HCT116 (cell line): ENCODE measurements at places on chromosomes 7 and 10.

DNA sequence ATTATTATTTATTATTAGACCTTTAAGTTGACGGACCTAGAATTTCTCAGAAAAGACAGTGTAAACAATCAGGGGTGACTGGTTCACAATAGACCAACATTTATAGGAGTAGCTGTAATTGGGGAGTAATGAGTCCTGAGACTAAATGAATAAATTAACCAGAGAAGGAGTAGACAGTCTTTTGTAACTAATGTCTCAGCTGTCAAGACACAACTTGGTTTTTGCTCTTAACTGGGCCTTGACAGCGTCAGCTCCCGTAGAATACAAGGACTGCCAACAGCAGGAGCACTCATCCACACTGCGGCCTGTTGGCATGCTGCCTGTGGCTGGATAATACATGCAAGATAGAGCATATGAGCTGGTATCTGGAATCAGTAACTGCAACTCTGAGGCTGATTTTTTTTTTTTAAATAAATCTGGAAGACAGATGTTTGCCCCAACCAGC is 123.9 kb downstream of the CACNA2D1 start:
- H3K4me3 ChIP-seq, result no peak overlapping the region
- DNase-seq, result no peak
- no peaks in the 10 kb centered on the region for H3K27me3 ChIP-seq
- H3K36me3 ChIP-seq, result no peaks in the 10 kb centered on the region

DNA sequence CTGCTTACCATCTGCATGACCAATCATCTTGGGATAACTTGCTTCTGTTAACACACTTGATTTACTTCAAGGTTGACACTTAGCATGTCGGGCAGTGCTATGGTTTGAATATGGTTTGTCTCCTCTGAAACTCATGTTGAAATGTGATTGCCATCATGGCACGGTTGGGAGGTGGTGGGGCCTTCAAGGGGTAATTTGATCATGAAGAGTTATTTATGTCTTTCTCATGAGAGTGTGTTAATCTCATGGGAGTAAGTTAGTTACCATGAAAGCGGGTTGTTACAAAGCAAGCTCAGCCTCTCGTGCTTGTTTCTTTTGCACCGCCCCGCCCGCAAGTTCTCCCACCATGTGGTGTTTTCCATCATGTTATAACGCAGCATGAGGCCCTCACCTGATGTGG is 163.6 kb downstream of the DOCK4 start:
- H3K4me3 ChIP-seq, result no peak overlapping the region
- H3K4me1 ChIP-seq, result no peaks in the 10 kb centered on the region
- no peaks in the 10 kb centered on the region for H3K36me3 ChIP-seq
- no peaks in the 10 kb centered on the region for H3K27me3 ChIP-seq

DNA sequence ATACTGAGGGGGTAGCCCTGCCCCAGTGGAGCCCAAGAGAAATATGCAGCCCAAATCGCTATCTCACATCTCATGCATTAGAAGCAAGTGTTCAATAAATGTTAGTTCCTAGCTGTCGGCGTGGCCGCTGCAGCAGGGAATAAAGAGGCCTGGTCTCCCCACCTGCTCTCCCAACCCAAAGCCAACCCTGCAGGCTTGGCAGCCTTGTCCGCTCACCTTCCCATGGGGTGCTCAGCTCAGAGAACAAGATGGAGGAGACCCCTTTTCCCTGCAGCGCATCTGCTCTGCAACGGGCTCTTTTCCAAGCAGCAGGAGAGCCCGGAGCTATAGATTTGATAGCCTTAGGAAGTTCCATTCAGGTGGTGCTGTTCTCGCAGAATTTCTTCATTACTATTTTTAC is 12.0 kb upstream of the DOCK1 start:
- H3K4me1 ChIP-seq, result peaks cover 7% of the 10 kb centered on the region; the same call in 1 of the 2 replicates
- H3K27me3 ChIP-seq, result no peaks in the 10 kb centered on the region
- no peaks in the 10 kb centered on the region for H3K36me3 ChIP-seq
- DNase-seq, result no peak
- H3K27ac ChIP-seq, result no peak overlapping the region
- no peak overlapping the region for H3K4me3 ChIP-seq

DNA sequence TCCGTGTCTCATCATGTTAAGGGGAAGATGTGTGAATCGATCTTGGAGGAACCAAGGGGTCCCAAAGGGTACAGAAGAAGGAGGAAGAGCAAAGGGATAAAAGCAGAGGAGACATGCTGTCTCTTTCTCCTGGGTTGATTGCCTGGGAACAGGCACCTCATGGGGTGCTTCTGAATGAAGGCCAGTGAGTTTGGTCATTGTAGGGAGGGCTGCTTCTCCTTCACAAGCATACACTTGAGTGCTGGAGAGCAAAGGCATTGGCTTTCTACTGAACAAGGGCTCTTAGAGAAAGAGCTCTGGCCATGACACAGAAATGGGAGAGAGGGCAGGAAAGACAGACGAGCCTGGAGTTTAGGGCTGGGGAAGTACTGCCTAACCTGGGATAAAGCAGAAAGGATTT is 146.7 kb upstream of the NPY start:
- DNase-seq, result no peak
- no peak overlapping the region for H3K4me3 ChIP-seq
- peaks cover 15% of the 10 kb centered on the region; the same call in 1 of the 2 replicates for H3K27me3 ChIP-seq
- no peak overlapping the region for H3K27ac ChIP-seq
- no peaks in the 10 kb centered on the region for H3K4me1 ChIP-seq
- H3K36me3 ChIP-seq, result no peaks in the 10 kb centered on the region

- H3K36me3 ChIP-seq, result no peaks in the 10 kb centered on the region
- DNase-seq, result no peak
- no peak overlapping the region for H3K27ac ChIP-seq
- H3K4me1 ChIP-seq, result peaks cover 4% of the 10 kb centered on the region; the same call in 1 of the 2 replicates
- H3K27me3 ChIP-seq, result no peaks in the 10 kb centered on the region
- H3K4me3 ChIP-seq, result no peak overlapping the region
Measured at GRCh38 chr7:47771336-47771989, 176.8 kb downstream of the PKD1L1 start.
